Activated CD4-positive, alpha-beta T cell treated with anti-CD3 and anti-CD28 coated beads for 48 hours (primary cell): ENCODE measurements at places on chromosomes 2 and 18.

DNA sequence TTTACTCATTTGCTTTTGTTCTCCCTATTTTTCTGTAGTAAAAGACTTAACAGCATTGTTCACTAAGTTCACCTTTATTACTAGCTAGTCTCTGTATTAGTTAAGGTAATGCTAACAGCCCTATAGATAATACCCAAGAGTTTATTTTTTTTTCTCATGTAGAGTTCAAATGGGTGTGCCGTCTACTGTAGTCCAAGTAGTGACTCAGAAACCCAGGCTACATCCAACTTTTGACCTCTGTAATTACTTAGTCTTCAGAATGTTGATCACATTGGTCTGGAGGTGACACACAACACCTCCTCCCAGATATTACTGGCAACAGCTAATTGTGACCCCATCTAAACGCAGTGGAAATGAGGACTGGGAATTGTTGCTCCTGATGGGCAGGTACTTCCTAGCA, 7.7 kb downstream of the COQ10B start:
- no peak for DNase-seq

- no peak for DNase-seq
Measured at GRCh38 chr18:38900445-38900844, 1334.8 kb upstream of the CELF4 start.

DNA sequence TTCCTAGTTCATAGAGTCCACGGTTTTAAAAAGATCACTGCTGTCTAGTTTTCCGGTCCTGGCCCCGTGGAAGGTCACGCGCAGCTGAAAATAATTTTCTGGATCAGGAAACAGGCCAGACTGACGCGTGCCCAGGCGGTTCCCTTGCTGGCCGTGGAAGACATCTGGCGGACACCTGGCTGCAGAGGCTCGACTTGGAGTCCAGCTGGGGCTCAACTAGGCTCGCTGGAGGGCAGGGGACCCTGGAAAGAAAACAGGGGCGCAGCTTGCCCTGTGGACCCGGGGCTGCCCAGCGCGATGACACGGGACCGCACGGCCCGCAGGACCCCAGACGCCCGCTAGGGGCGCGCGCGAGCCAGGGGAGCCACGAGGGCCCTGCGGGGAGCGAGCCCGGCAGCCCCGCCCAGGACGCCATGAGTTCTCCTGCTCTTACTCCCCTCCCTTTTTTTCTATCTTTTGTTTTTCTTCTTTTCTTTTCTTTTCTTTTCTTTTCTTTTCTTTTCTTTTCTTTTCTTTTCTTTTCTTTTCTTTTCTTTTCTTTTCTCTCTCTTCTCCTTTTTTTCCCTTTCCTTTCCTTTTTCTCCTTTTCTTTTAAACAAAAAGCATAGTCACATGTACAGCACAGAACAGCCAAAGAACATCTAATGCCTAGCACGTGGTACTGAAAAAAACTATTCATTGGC, 43.2 kb upstream of the UBE2F start:
- DNase-seq = peak; percentile 89

DNA sequence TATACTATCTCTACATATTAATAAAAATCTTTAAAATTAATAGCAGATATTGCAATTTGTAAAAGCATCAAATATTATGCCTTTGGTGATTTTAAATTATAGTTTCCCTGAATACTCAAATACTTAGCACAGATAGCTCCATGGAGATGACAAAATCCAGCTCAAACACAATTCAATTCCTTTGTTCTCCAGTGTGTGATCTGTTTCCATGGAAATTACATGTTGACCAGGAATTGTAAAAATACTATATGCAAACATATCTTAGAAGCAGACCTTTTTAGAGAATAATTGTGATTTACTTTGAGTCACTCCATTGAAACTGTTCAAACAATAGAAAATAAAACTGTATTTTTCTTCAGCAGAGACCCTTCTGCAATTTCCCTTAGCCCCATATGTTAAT, 68.3 kb downstream of the FAM161A start:
- DNase-seq = no peak

DNA sequence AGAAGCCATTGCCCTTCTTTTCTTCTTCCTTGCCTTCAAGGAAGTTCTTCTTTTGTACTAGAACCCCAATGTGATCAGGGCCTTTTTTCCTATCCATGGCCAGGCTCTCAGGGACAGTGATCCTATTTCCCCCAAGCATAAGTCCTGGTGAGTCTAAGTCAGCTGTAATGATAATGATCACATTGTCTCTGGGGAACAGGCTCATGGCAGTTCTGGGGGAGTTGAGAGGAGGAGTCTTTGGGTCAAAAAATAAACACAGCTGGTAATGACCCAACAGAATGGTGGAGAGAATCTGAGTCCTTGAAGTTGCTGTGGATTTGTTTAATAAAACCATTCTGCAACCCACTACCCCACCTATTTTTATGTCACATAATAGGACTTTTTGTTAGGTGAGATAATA, 96.6 kb downstream of the SOCS6 start:
- no peak for DNase-seq

DNA sequence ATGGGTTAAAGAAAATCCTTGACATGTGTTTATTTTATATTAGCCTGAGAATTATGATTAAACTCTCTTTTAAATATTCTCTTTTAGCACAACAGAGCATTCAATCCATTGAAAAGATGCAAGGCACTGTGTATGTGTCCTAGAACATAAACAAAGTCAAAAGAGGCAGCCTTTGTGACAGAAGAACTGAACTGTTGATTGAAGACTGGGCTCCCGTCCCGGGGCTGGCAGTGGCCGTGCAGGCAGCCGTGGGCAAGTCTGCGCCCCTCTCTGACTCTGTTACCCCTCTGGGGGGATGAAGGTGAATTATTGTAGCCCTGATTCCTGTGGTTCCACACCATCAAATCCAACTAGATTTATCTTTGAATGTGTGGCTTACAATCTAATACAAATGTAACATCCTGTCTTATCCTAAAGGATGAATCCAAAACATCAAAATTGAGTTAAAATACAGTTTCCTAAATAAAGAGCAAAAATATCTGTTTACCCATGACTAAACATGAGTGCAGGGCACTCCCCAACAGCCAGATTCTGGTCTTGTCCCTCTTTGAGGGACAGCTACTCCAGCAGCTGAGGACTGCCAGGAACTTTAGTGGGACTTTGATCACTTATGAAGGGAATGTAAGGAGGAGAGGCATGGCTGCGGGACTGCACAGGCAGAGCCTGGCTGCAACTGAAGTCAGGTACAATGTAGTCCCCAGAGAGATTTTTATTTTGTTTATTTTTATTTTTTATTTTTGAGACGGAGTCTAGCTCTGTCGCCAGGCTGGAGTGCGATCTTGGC, 37.3 kb upstream of the SH3BP4 start:
- no peak for DNase-seq
